ENCODE measurements at places on chromosomes 7 and 10. TPM values are rescaled to one million over a fixed set of nuclear protein-coding genes. Genes with fewer than 3 reads are reported as not detected.

Gene OR9A2
- total RNA-seq: not detected

DNA sequence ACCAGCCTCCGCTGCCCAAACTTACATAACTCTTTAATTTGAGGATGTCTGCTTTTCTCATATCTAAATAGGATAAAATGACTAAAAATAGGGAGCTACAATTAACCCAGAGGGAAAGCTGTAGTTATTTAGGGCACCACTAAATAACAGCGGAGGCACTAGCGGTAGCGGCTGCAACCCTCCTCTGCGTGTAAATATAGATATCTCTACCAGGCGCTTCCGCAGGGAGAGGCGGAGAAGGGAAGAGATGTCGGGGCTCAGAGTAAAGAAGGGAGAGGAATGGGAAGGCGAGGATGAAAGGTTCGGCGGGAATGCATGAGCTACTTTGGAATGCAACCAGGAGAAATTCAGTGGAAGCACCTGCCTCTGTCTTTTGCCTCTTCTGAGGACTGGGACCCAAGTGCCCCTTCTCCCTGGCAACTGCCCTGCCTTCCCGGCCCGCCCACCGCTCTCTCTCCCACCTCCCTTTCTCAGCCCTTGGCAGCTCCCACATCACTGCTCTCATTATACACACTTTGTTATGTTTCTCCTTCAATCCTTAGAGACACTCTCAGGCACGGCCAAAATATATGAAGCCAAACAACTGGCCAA is 698.3 kb downstream of the PARD3 start:
- peak; percentile 32 for DNase-seq

- DNase-seq: no peak
Measured at GRCh38 chr7:106112972-106113421, 885 bp upstream of the SYPL1 start.

- DNase-seq: no peak
Measured at GRCh38 chr7:8387551-8388256, 45.7 kb upstream of the NXPH1 start.

GRCh38 chr10:8305876-8306652 is 251.6 kb downstream of the GATA3 start:
- DNase-seq: no peak

DNA sequence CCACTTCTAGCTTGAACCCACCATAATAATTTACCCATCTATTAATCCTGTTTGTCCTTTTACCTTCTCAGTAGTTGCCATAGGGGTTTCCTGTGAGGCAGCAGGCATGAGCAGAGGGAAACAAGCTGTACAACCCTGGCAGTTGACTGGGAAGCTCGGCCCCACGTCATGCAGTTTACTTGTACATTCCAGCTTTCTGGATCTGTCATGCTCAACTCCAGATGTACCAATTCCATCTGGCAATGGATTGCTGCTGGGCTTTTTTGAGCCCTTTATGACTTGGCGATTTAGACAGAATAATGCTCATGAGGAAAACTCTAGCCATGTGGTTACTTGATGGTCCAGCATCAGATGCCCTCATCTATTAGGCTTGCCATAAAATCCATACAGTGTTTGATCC is 112.5 kb downstream of the GNAI1 start:
- DNase-seq: no peak

DNA sequence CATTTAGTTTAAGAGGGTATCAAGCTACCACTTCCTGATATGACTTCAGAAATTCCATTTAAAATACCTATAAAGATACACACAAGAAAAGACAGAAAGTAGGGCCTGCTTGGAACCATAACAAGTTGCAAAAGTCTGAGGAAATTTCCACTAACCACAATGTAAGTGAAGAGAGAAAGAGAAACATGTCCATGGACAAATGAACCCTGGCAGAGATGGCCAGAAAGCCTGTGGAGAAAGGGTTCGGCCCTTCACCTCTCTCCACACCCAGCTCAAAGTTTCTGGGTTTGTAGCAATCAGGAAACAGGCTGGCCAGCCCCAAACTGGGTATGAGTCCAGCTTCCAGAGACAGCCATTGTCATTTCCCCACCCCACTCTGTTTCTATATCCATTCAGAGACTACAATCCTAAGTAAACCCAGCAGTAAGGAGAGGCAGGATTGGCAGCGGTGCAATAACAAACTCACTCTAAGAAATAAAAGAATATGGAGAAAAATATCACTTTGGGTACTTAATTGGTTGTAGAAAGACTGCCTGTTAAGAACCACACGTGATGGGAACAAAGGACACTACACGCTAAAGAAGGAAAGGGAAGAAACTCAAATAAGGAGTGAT is 71.1 kb downstream of the STK17A start:
- peak; percentile 28 for DNase-seq

- DNase-seq: peak; percentile 58
Measured at GRCh38 chr7:101094791-101095375, 9.6 kb downstream of the TRIM56 start.

- no peak for DNase-seq
Measured at GRCh38 chr10:118116362-118116714, 69.6 kb upstream of the RAB11FIP2 start.
